Activated CD4-positive, alpha-beta T cell treated with anti-CD3 and anti-CD28 coated beads for 36 hours (primary cell): ENCODE measurements at places on chromosomes 11 and 22. TPM values are rescaled to one million over a fixed set of nuclear protein-coding genes. Genes with fewer than 3 reads are reported as not detected.

Gene GP1BB
- not detected for total RNA-seq

DNA sequence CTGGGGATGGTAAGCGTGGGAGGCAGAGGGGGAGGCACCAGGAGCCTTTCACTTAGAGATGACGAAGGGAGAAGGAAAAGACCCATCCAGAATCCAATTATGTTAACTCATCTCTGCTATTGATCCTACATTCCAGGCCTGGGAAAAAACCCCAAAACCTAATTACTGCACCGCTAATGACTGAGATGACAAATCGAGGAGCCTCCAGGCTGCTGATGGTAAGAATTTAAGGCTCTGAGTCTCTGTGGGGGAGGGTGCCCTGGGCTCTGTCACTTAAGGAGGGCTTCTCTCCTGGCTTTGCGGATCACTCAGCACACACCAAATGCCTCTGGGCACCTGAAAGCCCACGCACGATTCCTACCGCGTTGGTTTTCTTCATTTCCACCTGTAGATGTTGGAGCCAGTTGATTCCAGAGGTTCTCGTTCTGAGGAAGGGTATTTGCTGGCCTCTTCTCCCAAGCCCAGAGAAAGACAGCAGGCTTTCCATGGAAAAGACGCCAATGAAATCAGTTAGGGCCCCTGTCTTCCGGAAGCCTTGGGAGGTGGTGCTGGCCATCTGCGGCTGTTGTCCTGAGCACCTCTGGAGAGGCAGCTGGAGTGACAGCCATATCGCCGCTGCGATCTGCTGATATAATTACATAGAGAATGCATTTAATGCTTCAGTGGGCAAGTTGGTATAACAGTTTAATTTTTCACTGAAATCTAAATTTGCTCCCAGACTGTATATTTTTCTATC lies 751.2 kb downstream of the BRD1 start:
- no peak overlapping the region for H3K27ac ChIP-seq
- no peak overlapping the region for H3K4me3 ChIP-seq
- no peaks in the 10 kb centered on the region for H3K36me3 ChIP-seq
- no peak for DNase-seq
- H3K4me1 ChIP-seq: no peaks in the 10 kb centered on the region
- no peaks in the 10 kb centered on the region for H3K27me3 ChIP-seq

Gene PLET1
- not detected for total RNA-seq

DNA sequence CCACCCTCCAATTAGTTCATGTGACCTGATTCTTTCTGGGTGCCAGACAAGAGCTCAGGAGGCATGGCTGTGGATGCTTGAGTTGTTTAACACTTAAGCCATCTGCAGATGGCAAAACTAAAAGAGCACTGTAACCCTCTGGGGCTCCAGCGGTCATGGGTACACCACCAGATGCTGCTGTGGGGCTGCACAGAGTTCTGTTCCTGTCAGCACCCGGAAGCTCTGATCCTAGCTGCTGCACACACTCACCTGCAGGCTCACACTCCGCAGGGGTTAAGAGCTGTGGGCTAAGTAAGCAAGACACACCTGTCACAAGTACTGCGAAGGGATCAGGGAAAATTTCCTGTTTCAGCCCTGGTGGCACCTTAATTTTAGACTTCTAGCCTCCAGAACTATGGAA lies 307.8 kb downstream of the C11orf87 start:
- H3K4me1 ChIP-seq: no peaks in the 10 kb centered on the region
- no peak for DNase-seq
- peaks cover under 1% of the 10 kb centered on the region for H3K27me3 ChIP-seq
- no peak overlapping the region for H3K27ac ChIP-seq
- no peak overlapping the region for H3K4me3 ChIP-seq

DNA sequence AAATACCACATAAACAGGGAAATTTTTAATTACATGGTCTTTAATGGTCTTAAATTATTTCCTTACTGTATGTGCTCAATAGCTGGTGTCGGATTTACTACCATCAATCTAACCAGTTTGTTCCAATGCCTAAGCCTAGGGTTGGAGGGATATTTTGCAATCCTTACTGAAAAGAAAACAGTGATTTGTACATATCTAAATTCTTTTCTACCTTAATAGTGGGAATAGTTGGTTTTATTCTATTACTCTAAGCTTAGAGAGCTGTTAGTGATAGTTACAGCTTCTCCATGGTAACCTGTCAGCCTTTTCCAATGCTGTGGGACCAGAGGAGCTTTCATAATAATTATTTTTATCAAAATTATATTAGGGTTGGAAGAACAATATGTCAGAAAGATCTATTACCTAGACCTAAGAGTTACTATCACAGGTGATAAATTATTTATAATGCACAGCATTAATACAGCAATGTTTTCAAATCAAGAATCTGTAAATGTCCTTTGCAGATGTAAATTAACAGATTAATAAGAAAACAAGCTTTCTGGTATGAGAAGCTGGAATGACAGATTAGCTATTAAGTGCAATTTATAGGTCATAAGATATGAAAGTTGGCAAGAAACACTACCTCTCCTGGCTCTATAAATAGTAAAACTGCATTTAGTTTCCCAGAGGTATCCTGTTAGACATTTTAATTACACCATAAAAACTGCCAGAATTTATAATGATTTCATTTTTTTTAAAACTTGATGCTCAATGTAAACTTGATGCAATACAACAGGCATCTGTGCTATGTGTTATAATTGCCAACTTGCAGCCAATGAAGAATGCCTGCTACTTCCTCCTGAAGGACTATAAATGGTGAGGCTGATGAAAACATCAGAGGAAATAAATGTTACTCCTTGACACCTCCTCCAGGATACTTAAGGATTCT lies 262.0 kb upstream of the PITPNB start:
- DNase-seq: no peak
- no peaks in the 10 kb centered on the region for H3K27me3 ChIP-seq
- H3K36me3 ChIP-seq: no peaks in the 10 kb centered on the region
- no peaks in the 10 kb centered on the region for H3K4me1 ChIP-seq
- H3K27ac ChIP-seq: no peak overlapping the region

GRCh38 chr11:19607656-19608360 lies 104.8 kb upstream of the NAV2 start:
- H3K4me3 ChIP-seq: no peak overlapping the region
- no peak for DNase-seq
- no peaks in the 10 kb centered on the region for H3K4me1 ChIP-seq
- no peaks in the 10 kb centered on the region for H3K36me3 ChIP-seq

GRCh38 chr11:5923794-5924193 lies 18.3 kb upstream of the OR56A3 start:
- no peak overlapping the region for H3K4me3 ChIP-seq
- DNase-seq: no peak
- peaks cover 3% of the 10 kb centered on the region for H3K4me1 ChIP-seq
- no peak overlapping the region for H3K27ac ChIP-seq
- no peaks in the 10 kb centered on the region for H3K36me3 ChIP-seq
- H3K27me3 ChIP-seq: peaks cover 2% of the 10 kb centered on the region

DNA sequence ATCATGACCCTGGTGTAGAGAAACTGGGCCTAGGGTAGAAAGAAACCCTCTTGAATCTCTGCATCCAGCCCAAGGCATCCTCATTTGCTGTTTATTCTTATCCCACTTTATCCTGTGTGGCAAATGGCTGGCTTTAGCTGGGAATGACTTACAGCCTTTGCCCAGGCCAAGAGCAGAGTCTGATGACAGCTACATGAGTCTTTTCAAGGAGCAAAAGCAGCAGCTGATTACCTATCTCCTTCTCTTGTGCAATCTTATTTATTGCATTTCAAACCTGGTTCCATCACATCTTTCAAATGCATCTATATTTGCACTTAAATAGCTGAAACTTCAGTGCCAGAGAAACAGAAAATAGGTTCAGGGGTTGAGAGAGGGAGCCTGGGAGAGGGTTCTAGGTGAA lies 26.1 kb downstream of the SYT13 start:
- no peak overlapping the region for H3K4me3 ChIP-seq
- H3K36me3 ChIP-seq: no peaks in the 10 kb centered on the region
- H3K4me1 ChIP-seq: no peaks in the 10 kb centered on the region
- H3K27ac ChIP-seq: no peak overlapping the region
- H3K27me3 ChIP-seq: peaks cover 20% of the 10 kb centered on the region

Gene MMP12
- not detected for total RNA-seq

DNA sequence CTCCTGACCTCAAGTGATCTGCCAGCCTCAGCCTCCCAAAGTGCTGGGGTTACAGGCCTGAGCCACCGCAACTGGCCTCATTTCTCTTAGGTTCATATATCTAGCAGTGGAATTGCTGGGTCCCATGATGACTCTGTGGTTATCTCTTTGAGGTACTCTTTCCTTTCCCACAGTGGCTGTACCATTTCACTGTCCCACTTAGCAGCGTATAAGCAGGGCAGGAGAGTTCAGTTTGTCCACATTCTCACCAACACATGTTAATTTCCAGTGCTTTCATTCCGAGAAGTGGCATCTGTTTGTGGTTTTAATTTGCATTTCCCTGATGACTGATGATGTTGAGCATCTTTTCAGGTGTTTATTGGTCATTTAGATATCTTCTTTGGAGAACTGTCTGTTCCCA lies 16.4 kb downstream of the PRR5 start:
- no peak overlapping the region for H3K27ac ChIP-seq
- no peaks in the 10 kb centered on the region for H3K27me3 ChIP-seq
- peaks cover 4% of the 10 kb centered on the region for H3K4me1 ChIP-seq
- no peak overlapping the region for H3K4me3 ChIP-seq
- no peak for DNase-seq
- H3K36me3 ChIP-seq: peaks cover 2% of the 10 kb centered on the region

GRCh38 chr22:23781511-23782183 lies 5.1 kb upstream of the SMARCB1 start:
- H3K27ac ChIP-seq: no peak overlapping the region
- DNase-seq: no peak
- no peak overlapping the region for H3K4me3 ChIP-seq

DNA sequence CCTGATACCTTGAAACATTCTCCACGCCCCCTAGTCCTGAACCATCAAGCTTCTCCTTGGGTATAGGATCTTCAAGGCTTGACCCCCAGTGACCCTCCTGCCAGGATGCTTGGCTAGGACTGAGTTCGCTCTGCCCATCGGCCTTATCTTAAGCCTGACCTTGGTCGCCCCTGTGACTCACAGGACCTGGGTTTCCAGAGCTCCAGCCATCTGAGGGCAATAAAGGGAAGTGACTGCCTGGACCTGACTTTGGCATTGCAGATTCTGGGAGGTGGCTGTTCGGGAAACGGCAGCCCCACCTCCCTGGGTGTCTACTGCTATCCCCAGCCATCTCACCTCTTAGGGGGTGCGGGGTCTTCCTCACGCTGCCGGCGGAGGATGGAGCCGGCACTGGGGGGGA lies 15.4 kb downstream of the CARD10 start:
- peaks cover 12% of the 10 kb centered on the region for H3K4me1 ChIP-seq
- H3K36me3 ChIP-seq: no peaks in the 10 kb centered on the region
- no peak overlapping the region for H3K4me3 ChIP-seq
- no peaks in the 10 kb centered on the region for H3K27me3 ChIP-seq

Gene OR4C45
- total RNA-seq: not detected

DNA sequence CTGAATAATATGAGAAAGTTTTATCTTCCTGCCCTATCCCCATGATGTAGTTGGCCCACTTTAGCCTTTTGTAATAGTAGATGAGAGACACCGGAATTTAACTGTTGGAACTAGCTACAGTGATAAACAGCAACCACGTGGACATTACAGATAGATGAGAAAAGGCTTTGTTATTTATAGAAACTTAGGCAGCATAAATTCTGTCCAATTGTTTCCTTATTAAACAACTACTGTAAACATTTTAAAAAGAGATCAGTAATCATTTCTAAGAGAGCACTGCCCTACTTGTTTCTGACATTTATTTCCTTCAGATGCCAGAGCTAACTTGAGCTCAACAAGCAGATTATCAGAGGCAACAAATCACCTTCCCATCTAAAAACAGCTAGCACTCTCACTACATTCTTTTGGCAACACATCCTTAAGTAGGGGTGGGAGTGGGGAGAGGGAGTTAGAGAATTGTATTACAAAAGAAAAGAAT lies 63.1 kb downstream of the SOX6 start:
- DNase-seq: no peak
- no peaks in the 10 kb centered on the region for H3K36me3 ChIP-seq
- H3K27me3 ChIP-seq: no peaks in the 10 kb centered on the region
- H3K27ac ChIP-seq: no peak overlapping the region
- H3K4me3 ChIP-seq: no peak overlapping the region
- no peaks in the 10 kb centered on the region for H3K4me1 ChIP-seq

GRCh38 chr11:9633679-9634078 lies 30.2 kb upstream of the SWAP70 start:
- no peaks in the 10 kb centered on the region for H3K36me3 ChIP-seq
- H3K4me1 ChIP-seq: no peaks in the 10 kb centered on the region
- H3K4me3 ChIP-seq: no peak overlapping the region
- no peak for DNase-seq
- H3K27ac ChIP-seq: no peak overlapping the region
- H3K27me3 ChIP-seq: no peaks in the 10 kb centered on the region

Gene MS4A15
- total RNA-seq: not detected

DNA sequence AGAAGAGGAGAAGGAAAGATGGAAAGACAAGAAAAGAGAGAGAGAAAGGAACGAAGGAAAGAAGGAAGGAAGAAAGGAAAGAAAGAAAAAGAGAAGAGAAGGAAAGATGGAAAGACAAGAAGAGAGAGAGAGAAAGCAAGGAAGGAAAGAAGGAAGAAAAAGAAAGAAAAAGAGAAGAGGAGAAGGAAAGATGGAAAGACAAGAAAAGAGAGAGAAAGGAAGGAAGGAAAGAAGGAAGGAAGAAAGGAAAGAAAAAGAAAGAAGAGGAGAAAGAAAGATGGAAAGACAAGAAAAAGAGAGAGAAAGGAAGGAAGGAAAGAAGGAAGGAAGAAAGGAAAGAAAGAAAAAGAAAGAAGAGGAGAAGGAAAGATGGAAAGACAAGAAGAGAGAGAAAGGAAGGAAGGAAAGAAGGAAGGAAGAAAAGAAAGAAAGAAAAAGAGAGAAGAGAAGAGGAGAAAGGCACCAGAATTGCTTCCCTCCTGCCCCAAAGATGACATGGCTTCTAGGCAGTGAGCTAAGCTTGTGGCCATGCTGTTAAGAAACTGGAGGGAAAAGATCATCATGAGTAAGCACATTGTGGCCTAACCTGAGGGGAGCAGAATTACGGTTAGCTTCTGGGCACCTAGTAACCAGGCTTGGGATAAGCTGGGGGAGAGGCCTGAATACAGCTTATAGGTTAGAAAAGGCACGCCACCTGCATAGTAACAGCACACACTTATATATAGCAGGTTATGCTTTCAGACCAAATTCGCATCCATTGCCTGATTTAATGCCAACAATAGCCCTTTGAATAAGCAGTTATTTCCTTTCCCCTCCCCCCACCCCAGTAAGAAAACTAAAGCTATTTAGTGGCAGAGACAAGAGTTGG lies 2.3 kb upstream of the ST3GAL4 start:
- H3K4me1 ChIP-seq: peaks cover 39% of the 10 kb centered on the region
- no peaks in the 10 kb centered on the region for H3K27me3 ChIP-seq
- H3K4me3 ChIP-seq: peak overlapping the region; percentile 93
- H3K27ac ChIP-seq: peak overlapping the region; percentile 80
- H3K36me3 ChIP-seq: peaks cover 30% of the 10 kb centered on the region
- DNase-seq: peak; percentile 54
